Activated T-helper 2 cell treated with anti-CD3 and anti-CD28 coated beads, Interferon-gamma antibody, Interleukin-2, Interleukin-4, amounts not matched to agents 10 μg/mL and 5 μg/mL and 100 μg/mL, durations not matched to agents 14 hours and 24 hours and 36 hours (primary cell): ENCODE measurements at places on chromosomes 3 and 15. TPM values are rescaled to one million over a fixed set of nuclear protein-coding genes. Genes with fewer than 3 reads are reported as not detected.

GRCh38 chr15:56917652-56918045 lies 795 bp upstream of the TCF12 start:
- peak overlapping the region; percentile 78 for H3K4me3 ChIP-seq
- no peak for DNase-seq
- peaks cover 21% of the 10 kb centered on the region for H3K4me1 ChIP-seq
- peak overlapping the region; percentile 76 for H3K27ac ChIP-seq

DNA sequence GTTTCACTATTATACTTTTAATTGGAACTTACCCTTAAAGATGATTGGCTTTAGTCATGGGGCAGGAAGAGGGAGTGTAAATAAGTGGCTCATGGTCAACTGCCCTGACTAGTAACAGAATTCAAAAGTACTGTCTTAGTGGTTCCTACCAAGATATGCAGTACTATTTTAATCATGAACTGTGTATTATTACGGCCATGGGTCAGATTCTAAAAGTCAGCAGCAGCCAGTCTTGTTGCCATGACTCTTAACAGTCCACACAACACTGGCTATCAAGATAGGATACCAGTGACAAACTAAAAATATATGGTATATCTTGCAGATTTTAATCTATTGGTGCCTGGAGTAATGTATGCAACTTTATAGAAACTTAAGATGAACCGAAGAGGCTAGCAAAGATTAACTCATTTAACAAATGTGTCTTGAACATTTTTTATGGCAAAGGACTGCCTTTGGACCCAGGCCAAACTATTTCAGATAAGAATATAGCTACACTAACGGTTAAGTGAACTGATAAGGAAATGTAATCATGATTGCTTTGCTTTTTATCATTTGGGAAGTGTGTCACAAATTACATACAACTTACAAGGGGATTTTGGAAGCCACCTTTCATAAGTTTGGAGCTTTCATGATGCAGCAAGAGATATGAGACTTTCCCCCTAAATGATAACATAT lies 163.7 kb downstream of the TCF12 start:
- H3K4me1 ChIP-seq, result peaks cover 12% of the 10 kb centered on the region
- H3K27ac ChIP-seq, result no peak overlapping the region
- no peaks in the 10 kb centered on the region for H3K27me3 ChIP-seq
- H3K36me3 ChIP-seq, result no peaks in the 10 kb centered on the region

DNA sequence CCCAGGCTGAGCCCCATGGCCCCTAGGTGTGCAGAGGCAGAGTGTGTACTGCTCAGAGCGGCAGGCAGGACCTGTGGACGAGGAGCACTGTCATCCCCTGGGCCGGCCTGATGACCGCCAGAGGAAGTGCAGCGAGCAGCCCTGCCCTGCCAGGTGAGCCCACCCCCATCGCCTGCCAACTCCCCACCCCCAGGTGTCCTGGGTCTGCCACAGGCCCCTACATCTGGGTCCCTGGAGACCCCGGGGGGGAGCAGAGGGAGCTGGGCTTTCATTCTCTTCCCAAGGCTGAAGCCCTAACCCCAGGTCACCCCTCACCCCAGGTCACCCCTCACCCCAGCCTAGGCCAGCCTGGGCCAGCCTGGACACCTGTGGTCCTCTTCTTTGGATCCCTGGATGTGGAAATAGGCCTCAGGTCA lies 93.1 kb downstream of the TBC1D2B start:
- H3K4me1 ChIP-seq, result peaks cover 2% of the 10 kb centered on the region
- no peak overlapping the region for H3K27ac ChIP-seq
- no peaks in the 10 kb centered on the region for H3K36me3 ChIP-seq
- DNase-seq, result no peak
- H3K4me3 ChIP-seq, result no peak overlapping the region

- peaks cover 25% of the 10 kb centered on the region for H3K27me3 ChIP-seq
- DNase-seq, result no peak
- peaks cover 38% of the 10 kb centered on the region for H3K4me1 ChIP-seq
- H3K4me3 ChIP-seq, result no peak overlapping the region
Observed at GRCh38 chr15:67021455-67021854, 43.9 kb upstream of the SMAD3 start.

The SLC6A11 gene
- total RNA-seq, result not detected in 2 replicates
